Suppressor macrophage treated with lipopolysaccharide for 4 hours (primary cell): ENCODE measurements at places on chromosomes 2 and 18.

DNA sequence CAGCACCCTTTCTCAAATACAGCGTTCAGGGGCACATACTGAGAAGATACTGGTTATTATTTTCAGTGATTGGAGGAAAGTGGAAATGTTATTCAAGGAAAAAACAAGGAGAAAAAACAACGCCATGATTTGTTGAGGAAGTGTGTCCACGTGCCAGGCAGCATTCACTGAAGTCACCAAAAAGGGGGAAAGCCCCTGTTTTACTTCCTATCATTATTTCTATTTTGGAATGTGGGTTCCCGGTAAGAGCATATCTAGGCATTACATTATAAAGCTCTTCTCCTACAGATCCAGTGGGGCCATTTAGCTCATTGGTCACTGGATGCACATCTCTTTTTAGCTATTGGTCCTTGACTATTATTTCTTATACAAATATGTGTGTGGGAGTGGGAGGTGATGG lies 518.7 kb downstream of the TXNL1 start:
- peak; percentile 56 for DNase-seq

DNA sequence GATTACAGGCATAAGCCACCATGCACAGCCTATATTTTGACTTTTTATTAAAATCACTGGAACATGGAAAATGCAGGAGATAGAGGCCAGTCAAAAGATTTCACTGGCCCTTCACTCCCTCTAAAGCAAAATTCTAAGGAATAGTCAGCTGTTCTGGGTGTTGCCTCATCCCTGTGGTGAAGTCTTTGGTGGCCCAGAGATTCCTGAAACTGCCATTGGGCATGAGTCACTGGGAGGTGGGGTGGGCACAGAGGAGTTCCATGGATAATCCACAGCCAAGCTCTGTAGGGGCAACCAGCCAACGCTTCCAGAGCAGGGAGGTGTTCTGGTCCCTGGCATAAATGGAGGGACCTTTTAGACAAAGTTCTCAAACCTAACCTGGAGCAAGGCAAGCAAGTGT lies 89.7 kb upstream of the TTC39C start:
- no peak for DNase-seq

DNA sequence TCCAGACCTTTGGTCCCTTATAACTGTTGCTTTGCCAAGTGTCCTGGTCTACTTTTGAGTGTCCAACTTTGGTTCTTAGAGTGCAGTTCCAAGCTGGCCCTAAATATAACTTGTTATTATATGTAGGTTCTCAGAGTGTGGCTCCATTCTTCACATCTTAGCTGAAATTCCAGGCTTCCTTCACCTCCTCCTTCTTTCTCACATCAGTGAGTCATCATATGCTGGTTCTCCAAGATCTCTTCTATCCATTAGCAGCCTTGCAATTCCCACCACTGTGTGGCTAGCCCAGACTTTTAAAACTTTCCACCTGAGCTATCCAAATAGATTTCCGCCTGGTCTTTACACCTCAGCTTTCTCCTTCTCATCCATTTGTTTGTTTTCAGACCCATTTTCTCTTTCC lies 12.6 kb upstream of the CXCR4 start:
- DNase-seq: no peak

GRCh38 chr18:77405096-77405495 lies 155.4 kb downstream of the GALR1 start:
- no peak for DNase-seq

GRCh38 chr2:238954841-238955591 lies 107.1 kb downstream of the TWIST2 start:
- no peak for DNase-seq

DNA sequence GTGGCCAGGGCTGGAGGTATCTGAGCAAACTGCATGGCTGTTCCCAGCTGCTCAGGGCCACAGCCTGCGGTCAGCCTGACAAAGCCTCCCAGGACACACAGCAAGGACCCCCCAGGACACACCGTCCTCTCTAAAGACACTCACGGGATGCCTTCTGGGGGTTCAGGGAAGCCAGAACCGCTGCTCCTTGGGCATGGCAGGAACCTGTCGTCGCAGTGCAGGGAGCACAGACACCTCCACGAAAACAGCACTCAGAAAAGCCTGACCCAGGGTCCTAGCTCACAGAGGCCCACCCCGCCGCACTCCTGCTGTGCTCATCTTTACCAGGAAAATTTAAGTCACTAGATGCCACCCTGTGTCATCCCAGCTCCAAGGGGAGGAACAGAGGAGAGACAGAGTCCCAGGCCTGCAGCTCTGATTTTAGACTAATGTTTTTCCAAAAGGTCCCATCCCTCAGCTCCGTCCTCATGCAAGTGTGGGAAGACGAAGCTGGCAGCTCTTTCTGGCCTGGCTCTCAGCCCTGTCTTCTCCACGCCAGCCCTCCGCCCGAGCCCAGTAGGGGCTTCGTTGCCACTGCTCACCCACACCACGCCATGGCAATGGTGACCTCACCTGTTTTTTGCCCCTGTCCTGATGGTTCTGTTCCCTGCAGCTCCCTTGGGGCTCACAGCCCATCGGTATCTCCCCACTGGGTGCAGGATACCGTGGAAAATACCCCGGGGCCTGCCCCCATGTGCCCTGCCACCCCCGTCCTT lies 23.9 kb upstream of the SLC66A3 start:
- DNase-seq: no peak
